ENCODE measurements at places on chromosomes 4 and X.

DNA sequence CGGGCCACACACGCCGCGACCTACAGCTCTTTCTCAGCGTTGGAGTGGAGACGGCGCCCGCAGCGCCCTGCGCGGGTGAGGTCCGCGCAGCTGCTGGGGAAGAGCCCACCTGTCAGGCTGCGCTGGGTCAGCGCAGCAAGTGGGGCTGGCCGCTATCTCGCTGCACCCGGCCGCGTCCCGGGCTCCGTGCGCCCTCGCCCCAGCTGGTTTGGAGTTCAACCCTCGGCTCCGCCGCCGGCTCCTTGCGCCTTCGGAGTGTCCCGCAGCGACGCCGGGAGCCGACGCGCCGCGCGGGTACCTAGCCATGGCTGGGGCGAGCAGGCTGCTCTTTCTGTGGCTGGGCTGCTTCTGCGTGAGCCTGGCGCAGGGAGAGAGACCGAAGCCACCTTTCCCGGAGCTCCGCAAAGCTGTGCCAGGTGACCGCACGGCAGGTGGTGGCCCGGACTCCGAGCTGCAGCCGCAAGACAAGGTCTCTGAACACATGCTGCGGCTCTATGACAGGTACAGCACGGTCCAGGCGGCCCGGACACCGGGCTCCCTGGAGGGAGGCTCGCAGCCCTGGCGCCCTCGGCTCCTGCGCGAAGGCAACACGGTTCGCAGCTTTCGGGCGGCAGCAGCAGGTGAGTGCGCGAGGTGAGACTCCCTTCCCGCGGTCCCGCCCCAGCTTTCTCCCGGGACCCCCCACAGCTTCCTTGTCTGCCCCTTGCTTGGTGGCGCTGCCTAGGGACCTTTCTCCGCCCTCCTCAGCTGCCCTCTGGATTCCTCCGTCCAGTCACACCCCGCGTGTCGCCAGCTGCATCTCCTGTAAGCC, 678 bp downstream of the BMP3 start:
- no peak for DNase-seq

- DNase-seq, result no peak
Observed at GRCh38 chrX:37993837-37994619, 12.3 kb upstream of the SYTL5 start.

GRCh38 chr4:39118034-39118658, 56.1 kb downstream of the KLHL5 start:
- DNase-seq, result no peak

GRCh38 chrX:122565952-122566351, 618.1 kb upstream of the GRIA3 start:
- no peak for DNase-seq

DNA sequence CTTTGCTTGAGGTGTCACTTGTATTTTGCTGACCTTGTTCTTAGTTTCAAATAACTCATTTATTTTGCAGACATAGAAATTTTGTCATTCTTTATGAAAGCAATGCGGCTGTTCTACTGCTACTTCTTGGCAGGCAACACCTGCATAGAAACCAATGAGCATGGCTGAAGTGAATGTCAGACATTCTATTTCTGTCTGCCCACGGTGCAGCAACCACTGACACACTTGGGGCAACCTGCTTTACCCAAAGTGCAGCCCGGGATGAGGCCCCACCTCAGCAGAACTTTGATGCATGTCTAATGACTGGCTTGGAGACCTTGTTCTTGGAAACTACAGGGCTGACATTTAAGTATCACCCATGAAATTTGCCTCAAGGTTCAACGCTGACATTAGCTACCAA, 93.6 kb downstream of the RBM47 start:
- no peak for DNase-seq

DNA sequence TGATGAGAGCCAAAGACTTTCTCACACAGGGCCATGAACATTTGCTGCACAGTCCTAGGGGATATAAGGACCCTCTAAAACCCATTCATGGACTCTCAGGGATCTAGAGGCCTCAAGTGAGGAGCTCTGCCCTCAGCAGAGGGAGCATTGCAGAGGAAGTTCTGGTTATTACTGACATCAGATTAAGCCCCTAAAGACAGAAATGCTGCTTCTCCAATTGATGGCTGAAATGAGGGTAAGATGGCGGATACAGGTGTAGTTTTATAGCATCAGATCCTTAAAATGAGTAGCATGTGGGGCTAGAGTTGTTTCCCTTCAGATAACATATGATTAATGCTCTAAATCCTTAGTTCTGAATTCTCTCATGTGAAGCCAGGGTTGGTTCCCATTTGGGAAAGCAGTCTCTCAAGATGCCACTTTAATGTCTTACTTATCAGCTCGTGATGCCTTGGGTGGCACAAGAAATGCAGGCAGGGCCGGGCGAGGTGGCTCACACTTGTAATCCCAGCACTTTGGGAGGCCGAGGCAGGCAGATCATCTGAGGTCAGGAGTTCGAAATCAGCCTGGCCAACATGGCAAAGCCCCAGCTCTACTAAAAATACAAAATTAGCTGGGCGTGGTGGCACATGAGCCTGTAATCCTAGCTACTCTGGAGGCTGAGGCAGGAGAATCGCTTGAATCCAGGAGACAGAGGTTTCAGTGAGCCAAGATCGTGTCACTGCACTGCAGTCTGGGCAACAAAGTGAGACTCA, 7.9 kb downstream of the RHOH start:
- no peak for DNase-seq

- no peak for DNase-seq
Observed at GRCh38 chrX:19683358-19683757, 168.1 kb upstream of the MAP3K15 start.

DNA sequence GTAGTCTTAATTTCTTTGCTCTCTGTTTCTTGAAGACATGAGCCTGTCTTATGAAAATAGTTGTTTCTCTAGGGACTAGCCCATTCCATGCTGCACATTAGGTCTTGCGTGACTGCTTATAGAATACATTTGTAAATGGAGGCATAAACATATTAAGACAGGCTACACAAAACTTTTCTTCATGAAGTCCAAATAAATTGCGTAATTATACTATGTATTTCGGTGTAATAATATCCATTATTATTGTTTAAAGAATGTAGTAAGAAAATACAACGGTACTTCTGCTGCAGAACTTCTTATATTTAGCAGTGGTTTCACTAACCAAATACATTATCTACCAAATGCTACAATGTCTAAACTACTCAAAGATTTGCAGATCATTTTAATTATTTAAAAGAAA, 8.5 kb upstream of the NAA11 start:
- no peak for DNase-seq

All from NCI-H446 (cell line).